Fibroblast of lung (primary cell): ENCODE measurements at places on chromosomes 7 and 10. TPM values are rescaled to one million over a fixed set of nuclear protein-coding genes. Genes with fewer than 3 reads are reported as not detected.

GRCh38 chr7:27921081-27921836 is 181.3 kb downstream of the TAX1BP1 start:
- H3K36me3 ChIP-seq = no peaks in the 10 kb centered on the region
- no peaks in the 10 kb centered on the region for H3K27me3 ChIP-seq
- no peak overlapping the region for H3K4me3 ChIP-seq
- peaks cover 4% of the 10 kb centered on the region for H3K4me1 ChIP-seq

The HMX2 gene
- total RNA-seq = not detected in 2 replicates

DNA sequence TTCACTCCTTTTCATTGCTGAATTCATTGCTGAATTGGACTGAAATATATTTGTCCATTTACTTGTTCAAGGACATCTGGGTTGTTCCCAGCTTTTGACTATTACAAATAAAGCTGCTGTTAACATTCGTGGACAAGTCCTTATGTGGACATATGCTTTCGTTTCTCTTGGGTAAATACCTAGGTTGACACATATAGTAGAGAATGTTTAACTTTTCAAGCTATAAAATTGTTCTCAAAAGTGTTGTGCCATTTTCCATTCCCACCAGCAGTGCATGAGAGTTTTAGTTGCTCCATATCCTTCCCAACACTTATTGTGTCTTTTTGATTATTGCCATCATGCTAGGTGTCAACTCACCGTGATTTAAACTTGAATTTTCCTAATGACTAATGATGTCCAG is 17.5 kb upstream of the CPVL start:
- no peak for DNase-seq
- no peaks in the 10 kb centered on the region for H3K36me3 ChIP-seq
- H3K4me1 ChIP-seq = no peaks in the 10 kb centered on the region
- H3K27me3 ChIP-seq = no peaks in the 10 kb centered on the region
- no peak overlapping the region for H3K4me3 ChIP-seq
- no peak overlapping the region for H3K27ac ChIP-seq

DNA sequence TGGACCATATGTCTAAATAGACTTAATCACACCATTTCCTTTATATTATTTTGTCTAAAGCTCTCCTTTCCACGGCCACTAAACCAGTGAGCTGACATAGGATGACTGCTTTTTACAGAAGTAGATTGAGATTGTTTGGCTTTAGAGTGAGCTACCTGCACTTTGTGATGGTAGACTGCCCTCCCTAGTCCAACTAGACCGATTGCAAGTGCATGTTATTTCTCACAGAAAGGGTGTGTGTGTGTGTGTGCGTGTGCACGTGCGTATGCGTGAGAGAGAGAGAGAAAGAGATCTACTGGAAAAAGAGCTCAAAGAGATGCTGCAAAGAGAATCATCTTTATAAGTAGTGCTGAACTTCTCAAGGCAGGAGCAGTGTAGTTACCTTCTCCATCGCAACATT is 60.7 kb downstream of the VCL start:
- H3K4me1 ChIP-seq = peaks cover 7% of the 10 kb centered on the region
- no peak for DNase-seq
- no peak overlapping the region for H3K27ac ChIP-seq
- no peaks in the 10 kb centered on the region for H3K27me3 ChIP-seq
- H3K4me3 ChIP-seq = no peak overlapping the region

The TFR2 gene
- under 0.01 TPM in 1 of 2 replicates, not detected in the other for total RNA-seq

- no peak overlapping the region for H3K27ac ChIP-seq
- no peaks in the 10 kb centered on the region for H3K4me1 ChIP-seq
- DNase-seq = peak; percentile 32
Measured at GRCh38 chr7:29265208-29265923, 70.8 kb downstream of the CHN2 start.

GRCh38 chr7:131745390-131746248 is 189.2 kb upstream of the PODXL start:
- no peak overlapping the region for H3K27ac ChIP-seq
- no peak overlapping the region for H3K4me3 ChIP-seq
- H3K36me3 ChIP-seq = no peaks in the 10 kb centered on the region
- peak; percentile 28 for DNase-seq
- no peaks in the 10 kb centered on the region for H3K4me1 ChIP-seq
- H3K27me3 ChIP-seq = no peaks in the 10 kb centered on the region

The RBP4 gene
- total RNA-seq = not detected in 2 replicates

The A1CF gene
- total RNA-seq = not detected in 2 replicates

- no peaks in the 10 kb centered on the region for H3K36me3 ChIP-seq
- no peak overlapping the region for H3K27ac ChIP-seq
- DNase-seq = no peak
- no peaks in the 10 kb centered on the region for H3K27me3 ChIP-seq
Measured at GRCh38 chr7:112889268-112889667, 99.1 kb upstream of the TMEM168 start.

The GPR26 gene
- total RNA-seq = not detected in 2 replicates

The ACSM6 gene
- total RNA-seq = not detected in 2 replicates

- H3K4me3 ChIP-seq = no peak overlapping the region
- no peak for DNase-seq
- peaks cover 3% of the 10 kb centered on the region for H3K4me1 ChIP-seq
- no peak overlapping the region for H3K27ac ChIP-seq
- no peaks in the 10 kb centered on the region for H3K27me3 ChIP-seq
Measured at GRCh38 chr7:17311952-17312351, 13.5 kb downstream of the AHR start.

DNA sequence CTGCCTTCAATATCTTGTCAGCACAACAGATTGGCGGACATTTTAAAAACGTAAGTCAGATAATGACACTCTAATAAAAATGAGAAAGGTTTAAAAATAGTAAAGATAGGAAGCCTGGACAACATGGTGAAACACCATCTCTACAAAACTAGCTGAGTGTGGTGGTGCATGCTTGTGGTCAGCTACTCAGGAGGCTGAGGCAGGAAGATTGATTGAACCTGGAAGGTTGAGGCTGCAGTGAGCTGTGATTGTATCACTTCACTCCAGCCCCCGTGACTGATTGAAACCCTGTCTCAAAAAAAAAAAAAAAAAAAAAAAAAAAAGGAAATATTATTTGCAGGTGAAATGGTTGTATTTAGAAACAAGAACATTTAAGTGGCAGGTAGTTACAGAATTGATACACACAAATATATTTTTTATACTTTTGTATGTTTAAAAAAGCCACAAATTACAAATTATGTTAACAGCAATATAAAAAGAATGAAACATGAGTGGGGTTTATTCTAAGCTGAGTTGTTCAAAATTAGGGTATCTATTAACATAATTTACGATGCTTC is 141.9 kb downstream of the ADK start:
- peak overlapping the region; percentile 68 for H3K27ac ChIP-seq
- no peaks in the 10 kb centered on the region for H3K27me3 ChIP-seq
- H3K36me3 ChIP-seq = no peaks in the 10 kb centered on the region
- H3K4me1 ChIP-seq = peaks cover 11% of the 10 kb centered on the region
- no peak overlapping the region for H3K4me3 ChIP-seq
- peak; percentile 94 for DNase-seq

DNA sequence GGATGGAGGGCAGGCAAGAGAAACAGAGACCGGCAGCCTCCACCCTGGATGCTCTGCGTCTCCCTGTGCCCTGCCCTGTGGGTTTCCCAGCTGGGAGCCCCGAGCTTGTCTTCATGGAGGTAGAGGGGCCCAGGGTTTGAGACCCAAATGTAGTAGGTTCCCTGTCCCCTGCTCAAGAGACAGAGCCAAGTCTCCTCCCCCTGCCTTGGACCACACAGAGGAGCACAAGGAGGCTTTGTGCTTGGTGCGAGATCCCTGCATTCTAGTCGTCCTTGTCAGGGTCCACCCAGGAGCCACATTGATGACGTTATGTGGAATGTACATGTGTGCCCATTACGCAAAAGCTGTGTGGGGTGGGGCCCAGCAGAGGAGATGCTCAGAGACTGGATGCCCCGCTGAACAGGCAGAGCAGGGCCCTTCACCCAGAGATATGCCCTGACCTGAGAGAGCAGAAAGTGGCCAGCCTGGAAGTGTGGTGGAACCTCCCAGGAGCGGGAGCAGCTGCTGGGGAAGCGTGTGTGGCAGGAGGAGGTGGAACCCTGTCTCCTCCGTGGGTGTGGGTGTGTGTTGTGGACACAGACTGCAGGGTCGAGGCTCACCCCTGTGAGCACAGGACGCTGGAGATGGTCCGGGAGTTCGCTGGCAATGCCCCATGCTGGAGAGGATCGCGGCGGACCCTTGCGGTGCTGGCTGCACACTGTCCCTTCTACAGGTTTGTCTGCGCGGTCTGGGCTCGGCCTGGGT is 39.3 kb downstream of the VWA2 start:
- no peaks in the 10 kb centered on the region for H3K4me1 ChIP-seq
- H3K27me3 ChIP-seq = peaks cover 19% of the 10 kb centered on the region
- no peak overlapping the region for H3K4me3 ChIP-seq
- H3K27ac ChIP-seq = no peak overlapping the region
- no peaks in the 10 kb centered on the region for H3K36me3 ChIP-seq

The DNAJC12 gene
- 1.8 and 3.9 TPM in 2 replicates for total RNA-seq

GRCh38 chr10:59831658-59832503 is 74.5 kb downstream of the CCDC6 start:
- no peaks in the 10 kb centered on the region for H3K4me1 ChIP-seq
- no peak overlapping the region for H3K4me3 ChIP-seq
- no peak for DNase-seq
- no peaks in the 10 kb centered on the region for H3K27me3 ChIP-seq
- H3K27ac ChIP-seq = no peak overlapping the region

DNA sequence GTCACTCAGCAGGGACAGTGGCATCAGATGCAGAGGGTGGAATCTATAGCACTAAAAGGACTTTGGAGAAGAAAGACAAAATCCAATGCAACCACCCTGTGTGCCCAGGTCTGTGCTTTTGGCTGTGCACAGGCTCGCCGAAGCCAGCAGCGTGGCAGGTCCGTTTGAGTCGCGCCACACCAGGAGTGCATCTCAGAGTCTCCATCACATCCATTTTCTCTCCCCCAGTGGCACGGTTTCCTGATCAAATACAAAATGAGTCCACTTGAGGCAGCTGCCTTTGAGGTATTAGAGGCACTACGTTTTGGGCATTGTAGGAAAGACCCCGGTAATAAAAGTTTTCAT is 23.4 kb upstream of the PROSER2 start:
- no peaks in the 10 kb centered on the region for H3K27me3 ChIP-seq
- H3K4me1 ChIP-seq = no peaks in the 10 kb centered on the region
- no peak for DNase-seq
- H3K4me3 ChIP-seq = no peak overlapping the region
- H3K36me3 ChIP-seq = no peaks in the 10 kb centered on the region

DNA sequence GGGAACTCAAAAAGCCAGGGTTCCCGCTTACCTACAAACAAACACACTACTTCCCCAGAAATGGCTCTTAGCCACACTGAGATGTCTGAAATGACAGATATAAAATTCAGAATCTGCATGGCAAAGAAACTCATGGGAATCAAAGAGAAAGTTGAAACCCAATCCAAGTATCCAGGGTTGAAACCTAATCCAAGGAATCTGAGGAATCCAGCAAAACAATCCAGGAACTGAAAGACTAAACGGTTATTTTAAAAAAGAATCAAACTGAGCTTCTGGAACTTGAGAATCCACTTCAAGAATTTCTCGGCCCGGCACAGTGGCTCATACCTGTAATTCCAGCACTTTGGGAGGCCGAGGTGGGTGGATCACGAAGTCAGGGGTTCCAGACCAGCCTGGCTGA is 568.8 kb downstream of the POM121L12 start:
- H3K4me3 ChIP-seq = no peak overlapping the region
- no peak overlapping the region for H3K27ac ChIP-seq
- H3K4me1 ChIP-seq = no peaks in the 10 kb centered on the region

DNA sequence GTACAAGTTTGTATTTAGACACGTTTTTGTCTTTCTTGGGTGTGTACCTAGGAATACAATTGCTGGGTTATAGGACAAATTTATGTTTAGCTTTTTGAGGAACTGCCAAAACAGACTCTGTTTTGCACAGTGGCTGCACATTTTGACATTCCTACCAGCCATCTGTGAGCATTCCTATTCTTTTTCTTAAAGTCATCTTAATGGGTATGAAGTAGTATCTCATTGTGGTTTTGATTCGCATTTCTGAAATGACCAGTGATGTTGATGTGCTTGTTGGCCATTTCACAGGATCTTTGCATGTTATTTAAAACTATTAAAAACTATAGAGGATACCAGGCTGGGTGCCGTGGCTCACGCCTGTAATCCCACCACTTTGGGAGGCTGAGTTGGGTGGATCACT is 32.6 kb upstream of the IL15RA start:
- no peak for DNase-seq
- no peaks in the 10 kb centered on the region for H3K27me3 ChIP-seq
- H3K27ac ChIP-seq = no peak overlapping the region
- H3K4me3 ChIP-seq = no peak overlapping the region
- no peaks in the 10 kb centered on the region for H3K36me3 ChIP-seq
- H3K4me1 ChIP-seq = no peaks in the 10 kb centered on the region

The COL13A1 gene
- total RNA-seq = 6.4 and 7.4 TPM in 2 replicates

DNA sequence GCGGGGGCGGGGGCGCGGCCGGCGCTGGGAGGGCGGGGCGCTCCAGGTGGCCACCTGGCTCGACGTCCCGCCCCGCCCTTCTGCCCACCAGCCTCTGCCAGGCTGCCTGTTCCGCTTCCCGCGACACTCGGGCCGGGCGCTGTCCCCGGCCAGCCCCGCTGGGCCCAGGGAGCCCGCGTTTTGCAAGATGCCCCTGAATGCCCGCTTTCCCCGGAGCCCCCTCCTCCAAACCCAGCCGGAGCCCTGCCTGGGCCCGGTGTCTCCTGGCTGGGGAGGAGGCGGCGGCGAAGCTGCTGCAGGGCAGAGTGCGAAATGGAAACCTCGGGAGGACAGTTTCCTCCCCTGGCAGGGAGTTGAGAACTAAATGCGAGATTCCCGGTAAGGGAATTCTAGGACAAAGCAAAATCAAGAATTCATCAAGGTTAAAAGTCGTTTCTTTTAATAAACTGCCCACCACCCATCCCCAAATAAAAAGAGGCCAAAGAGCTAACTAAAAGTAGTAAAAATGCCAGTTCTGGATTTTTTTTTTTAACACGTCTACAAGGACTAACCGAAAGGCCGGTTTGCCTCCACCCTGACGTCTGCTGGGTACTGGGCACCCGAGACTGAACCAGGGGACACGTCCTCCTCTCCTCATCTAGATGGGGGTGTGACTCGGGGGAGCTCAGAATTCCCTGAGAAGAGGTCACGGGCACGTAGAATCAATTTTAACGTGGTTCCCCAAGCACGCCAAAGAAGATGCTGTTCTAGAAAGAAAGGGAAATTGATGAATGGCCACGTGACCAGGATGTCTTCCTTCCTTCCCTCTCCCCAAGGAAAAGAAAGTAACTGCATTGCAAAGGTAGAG is 200.4 kb upstream of the NFE2L3 start:
- H3K4me3 ChIP-seq = peak overlapping the region; percentile 42
- no peaks in the 10 kb centered on the region for H3K36me3 ChIP-seq
